T follicular helper cell (primary cell): ENCODE measurements at places on chromosomes 6 and 20.

DNA sequence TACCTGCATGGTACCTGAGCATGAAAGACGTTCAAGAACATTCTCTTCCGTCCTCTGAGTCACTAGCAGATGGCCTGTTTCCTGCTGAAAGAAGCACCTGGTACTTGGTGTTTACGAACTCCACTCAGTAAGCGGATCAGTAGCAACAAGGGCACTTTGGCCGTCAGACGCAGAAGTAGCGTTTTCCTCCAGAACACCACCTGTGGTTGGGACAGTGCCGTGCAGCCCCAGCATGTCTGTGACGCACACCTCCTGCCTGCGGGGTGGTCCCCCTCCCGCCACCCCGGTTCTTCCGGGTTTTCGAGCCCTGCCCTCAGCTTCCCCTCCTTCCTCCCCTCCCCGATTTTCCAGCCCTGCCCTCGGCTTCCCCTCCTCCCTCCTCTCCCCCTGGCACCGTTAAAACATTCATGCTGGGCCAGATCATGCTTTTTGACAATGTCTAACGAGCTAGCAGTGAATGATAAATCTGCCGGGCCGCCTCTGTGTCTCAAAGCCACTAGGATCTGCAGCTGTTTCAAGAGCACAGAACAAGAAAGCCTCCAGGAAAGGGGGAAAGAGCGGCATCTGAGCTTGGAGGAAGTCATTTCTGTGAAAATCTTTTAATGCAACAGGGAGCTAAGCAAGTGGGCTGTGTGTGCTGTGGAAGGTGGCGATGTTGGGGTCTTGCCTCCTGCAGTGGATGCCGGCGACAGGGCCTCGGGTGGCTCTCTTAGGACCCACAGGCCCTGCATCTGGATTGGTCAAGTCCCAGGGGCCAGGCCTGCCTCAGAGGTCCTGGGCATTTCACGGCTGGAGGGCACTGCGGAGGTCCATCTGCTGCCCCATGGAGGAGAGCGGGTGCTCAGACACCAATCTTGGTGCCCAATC lies 207.9 kb downstream of the ERMARD start:
- DNase-seq: peak; percentile 32

DNA sequence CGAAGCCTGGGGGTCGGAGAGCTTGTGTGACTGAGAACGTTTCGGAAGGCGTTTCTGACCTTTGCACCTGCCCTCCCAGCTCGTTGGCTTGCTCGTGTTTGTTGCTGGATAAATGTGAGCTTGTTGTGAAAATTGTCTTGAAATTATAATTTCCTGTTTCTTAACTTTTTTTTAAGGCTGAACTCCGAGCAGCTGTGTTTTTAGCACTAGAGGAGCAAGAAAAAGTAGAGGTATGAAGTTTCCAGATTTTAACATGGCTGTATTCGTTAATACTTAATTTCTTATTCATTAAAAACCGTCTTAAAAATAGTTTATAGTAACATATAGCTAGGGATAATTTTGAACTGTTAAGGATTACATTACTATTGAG lies 672 bp downstream of the CEP43 start:
- no peak for DNase-seq

GRCh38 chr20:7505835-7506221 lies 434.4 kb downstream of the HAO1 start:
- DNase-seq: no peak

- no peak for DNase-seq
Observed at GRCh38 chr20:63926298-63926697, 29.9 kb downstream of the UCKL1 start.

- DNase-seq: no peak
Observed at GRCh38 chr6:71127374-71127773, 161.2 kb upstream of the OGFRL1 start.

DNA sequence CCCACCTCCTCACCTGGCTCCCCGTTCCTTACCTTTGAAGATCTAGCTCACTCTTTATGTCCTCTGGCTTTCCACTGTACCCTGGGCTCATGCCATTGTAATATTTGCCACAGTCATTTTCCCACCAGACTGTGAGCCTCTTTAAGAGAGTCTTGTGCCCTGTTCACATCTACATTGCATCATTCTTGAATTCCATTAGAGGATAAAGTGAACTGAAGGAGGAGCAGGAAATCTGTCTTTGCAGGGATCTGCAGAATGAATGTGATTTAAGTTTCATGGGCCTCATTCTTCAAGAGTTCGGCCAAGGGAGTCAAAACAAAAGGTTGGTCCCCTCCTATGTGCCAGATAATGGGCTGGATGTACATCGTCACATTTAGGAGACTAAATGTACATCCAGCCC lies 272.6 kb upstream of the CITED2 start:
- no peak for DNase-seq

DNA sequence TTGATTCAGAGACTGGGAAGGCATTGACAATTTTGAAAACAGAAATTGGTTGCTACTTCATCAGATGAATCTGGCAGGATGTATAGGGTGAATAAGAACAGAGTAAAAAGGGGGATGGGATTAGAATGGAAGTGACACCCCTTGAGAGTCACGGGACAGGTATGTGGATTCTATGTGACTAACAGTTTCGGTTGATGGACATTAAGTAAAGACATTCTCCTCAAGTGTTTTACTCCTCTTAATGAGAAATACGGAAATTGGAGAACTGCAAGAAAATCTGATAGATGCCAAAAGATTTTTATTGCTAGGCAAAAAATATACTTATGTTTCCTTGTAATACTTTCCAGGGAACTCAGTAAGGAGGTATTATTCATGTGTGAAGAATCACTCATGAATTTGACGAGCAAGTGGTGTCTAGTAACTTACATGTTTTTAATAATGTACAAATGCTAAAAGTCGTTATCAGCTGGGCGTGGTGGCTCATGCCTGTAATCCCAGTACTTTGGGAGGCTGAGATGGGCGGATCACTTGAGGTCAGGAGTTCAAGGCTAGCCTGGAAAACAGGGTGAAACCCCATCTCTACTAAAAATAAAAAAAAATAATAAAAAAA lies 135.8 kb downstream of the KIF16B start:
- DNase-seq: no peak
